ENCODE measurements at places on chromosomes 3 and 15.

DNA sequence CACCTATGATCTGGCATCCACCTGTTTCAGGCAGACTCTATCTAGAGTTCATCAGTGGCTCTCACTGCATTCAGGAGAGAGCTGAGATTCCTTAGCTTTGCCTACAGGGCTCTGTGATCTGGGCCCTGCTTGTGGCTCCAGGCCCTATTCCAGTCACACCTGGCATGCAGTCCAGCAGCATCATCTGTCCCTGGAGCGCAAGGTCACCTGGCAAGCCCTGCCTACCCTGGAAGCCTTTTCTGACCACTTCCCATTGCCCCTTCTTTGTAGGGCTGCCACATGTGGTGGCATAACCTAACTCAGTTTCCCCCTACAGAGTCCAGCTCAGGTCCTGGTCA is 115.1 kb upstream of the PLXNA1 start:
- no peak for DNase-seq

- no peak for DNase-seq
Measured at GRCh38 chr15:26098801-26099200, 235.7 kb upstream of the ATP10A start.

- DNase-seq, result no peak
Measured at GRCh38 chr3:116102037-116102436, 343.2 kb downstream of the LSAMP start.

DNA sequence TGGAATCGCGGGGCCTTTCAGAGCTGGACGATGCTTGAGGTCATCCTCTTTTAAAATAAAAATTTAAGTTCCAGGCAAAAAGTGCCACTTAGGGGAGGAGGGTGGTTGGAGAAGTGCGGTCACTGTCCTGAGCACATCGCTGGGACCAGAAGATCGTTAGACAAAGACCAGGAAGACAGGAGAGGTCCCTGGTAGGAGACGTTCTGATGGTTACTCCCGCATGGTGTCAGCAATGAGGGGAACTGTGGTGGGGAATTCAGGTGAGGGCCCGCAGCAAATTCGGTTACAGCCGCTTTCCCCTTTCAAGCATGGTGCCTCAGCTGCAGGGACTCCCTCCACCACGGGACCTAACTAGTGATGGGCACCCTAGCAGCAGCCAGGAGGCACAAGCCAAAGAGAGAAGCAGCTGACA is 1.0 kb upstream of the ISY1 start:
- DNase-seq, result peak; percentile 58

DNA sequence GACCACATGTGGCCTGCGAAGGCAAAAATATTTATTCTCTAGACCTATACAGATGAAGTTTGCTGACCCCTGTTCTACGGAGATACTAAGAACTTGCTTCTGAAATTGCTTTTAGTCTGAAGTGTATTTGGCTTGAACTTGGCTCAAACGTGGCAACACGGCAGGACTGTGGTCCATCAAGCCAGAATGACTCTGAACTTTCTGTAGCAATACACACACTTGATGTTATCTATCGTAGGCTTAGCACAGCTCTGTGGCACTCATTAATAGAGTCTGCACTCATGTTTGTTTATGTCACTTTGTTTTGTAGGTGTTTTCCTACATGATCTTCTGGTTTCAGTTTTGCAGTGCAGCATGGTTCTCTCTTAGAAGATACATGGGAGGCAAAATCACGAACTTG is 298.1 kb downstream of the ADAMTS17 start:
- no peak for DNase-seq

DNA sequence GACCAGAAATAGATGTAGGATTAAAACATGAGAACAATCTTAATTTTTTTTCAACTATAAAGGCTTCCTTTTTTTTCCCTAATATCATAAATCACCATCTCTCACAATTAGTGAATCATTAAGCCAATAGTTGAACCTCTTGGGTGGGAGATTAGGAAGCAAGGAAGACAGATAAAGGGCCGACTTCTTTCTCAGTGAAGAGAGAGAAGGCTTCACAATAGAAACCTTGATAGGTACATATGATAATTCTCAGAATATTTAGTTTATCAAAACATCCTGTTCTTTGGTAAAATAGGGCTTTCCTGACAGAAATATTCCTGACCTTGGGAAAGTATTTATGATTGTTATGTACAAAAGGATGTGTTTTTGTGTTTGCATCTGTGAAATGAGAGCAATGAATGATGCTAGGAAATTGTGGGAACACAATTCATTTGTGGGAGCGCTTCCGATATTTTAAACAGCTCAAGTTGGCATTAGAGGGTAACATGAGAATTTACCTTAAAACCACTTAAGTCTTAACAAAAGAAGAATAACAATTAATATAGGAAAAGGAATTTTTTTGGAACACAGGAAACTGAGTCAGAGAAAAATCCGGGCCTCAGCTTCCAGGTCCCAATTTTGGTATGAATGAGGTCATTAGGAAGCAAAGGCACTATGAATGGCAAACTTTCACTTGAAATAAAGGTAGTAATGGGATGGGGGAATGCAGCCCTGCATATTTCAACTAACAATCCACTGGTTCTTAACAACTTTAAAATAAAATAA is 263.2 kb upstream of the TGFBR2 start:
- DNase-seq, result no peak

DNA sequence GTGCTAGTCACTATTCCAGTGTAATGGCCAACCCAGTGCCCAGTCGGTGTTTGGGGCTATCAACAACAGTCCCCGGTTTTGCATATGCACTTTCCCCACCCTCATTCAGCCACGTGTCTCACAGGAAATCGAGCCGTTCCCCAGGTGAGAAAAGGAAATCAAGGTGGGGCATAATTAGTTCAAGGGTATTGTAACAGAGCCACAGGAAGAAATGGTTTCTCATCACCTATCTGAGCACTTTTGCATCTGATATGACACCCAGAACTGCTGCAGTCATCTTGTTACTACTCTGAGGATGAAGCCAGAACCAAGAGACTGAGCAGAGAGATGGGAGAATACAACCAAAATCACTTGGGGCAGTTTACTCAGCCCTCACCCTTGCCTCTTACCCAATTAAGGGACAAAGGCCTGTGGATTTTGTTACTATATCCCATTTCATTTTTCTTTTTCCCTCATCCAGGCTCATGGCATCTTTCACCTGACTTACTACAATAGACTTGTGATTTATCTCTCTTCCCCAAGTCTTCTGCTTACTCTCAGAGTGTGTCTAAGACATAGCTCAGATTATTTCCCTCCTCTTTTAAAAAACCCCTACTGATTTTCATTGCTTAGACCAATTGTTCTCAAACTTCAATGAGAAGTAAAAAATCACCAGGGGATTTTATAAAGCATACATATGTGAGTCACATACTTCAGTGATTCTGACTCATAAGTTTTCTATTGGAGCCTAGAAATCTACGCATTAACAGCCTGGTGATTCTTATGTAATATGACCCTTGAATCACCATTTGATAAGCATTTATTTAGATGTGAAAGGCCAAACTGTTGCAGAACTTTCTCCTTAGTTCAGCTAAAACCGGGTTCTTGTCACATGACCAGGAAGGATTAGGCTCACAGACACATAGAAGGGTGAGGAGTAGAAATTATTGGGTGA is 40.5 kb downstream of the TRAT1 start:
- peak; percentile 11 for DNase-seq

DNA sequence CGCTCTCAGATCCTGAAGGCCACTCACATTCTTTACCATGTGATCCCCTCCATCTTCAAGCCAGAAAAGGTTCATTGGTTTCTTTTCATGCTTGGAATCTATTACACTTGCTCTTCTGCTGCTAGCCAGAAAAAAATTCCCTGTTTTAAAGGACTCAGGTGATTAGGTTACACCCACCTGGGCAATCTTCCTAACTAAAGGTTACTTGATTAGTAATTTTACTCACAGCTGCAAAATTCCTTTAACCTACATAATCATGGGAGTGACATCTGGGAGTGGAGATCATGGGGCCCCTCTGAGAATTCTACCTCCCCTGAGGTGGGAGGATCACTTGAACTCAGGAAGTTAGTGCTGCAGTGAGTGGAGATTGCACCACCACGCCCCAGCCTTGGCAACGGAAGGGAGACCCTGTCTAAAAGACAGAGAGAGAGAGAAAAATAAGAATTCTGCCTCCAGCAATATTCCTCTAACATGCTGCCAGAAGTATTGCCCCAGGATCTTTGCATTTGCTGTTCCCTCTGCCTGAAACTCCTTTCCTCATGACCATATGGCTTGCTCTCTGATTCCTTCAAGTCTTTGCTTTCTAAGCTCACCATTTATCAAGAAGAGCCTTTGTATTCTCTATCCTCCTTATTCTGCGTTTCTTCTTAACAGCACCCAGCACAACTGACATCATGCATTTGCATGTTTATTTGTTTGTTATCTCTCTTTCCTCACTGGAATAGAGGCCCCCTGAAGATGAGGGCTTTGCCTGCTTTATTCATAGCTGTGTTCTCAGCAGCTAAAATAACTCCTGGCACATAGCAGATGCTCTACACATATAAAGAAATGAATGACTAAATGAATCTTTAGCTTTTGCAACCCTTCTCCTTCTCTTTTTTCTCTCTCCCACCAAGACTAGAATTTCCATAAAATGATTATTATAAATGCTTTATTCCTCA is 68.2 kb downstream of the EDEM1 start:
- DNase-seq, result no peak

DNA sequence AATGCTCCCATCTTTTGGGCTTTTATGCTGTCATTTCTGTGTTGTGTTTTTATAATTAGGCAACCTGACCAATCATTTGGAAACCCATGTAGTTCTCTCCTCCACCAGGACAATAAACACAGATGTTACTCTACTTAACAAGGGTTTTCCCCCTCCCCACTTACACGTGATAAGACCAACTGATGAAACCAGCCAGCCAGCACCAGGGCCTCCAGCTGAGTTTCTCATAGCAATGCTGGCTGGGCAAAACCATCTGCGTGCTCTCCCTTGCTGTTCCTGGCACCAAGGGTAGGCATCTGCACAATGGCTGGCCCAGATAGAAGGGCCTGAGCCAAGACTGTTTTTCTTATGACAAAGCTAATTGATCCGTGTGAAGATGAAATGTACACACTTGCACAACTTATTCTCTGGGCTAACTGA is 310.4 kb downstream of the PLCL2 start:
- no peak for DNase-seq

GRCh38 chr3:184417619-184418327 is 37.9 kb downstream of the CHRD start:
- DNase-seq, result peak; percentile 75

DNA sequence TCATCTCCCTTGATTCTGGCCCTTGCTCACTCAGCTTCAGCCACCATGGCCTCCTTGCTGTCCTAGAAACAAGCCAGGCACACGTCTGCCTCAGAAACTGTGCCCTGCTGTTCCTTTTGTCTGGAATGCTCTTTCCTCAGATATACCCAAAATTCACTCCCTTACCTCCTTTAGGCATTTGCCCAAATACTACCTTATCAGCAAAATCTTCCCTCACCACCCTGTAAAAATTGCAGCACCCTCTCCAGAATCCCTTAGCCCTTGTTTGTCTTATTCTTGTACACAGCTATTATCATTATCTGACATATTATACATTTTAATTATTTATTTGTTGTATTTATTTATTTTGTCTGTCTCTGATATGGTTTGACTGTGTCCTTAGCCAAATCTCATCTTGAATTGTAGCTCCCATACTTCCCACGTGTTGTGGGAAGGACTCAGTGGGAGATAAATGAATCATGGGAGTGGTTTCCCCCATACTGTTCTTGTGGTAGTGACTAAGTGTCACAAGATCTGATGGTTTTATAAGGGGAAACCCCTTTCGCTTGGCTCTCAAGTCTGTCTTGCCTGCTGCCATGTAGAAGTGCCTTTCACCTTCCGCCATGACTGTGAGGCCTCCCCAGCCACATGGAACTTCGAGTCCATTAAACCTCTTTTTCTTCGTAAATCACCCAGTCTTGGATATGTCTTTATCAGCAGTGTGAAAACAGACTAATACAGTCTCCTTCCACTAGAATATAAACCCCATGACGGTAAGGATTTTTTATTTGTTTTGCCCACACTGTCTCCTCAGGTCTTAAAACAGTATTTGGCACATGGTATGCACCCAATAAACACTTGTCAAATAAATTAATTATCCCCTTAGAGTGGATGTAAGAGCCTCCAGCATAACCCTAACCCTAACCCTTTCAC is 60.0 kb upstream of the STT3B start:
- DNase-seq, result no peak

- DNase-seq, result no peak
Measured at GRCh38 chr15:79496838-79497237, 64.7 kb downstream of the MINAR1 start.

DNA sequence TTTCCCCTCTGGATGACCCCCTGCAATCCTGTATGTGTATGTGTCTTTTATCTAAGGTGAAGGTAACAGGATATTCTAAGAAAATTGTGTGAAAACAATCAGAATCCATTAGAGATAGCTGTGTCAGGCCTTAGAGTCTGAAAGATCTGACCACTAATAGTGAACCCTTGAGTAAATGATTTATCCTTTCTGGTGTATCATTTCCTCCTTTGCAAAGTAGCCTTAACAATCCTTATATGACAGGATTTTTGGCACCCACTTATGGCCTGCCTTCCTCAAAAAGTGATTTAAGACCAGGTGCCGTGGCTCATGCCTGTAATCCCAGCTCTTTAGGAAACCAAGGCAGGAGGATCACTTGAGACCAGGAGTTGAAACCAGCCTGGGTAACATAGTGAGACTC is 110.2 kb downstream of the RBPMS2 start:
- DNase-seq, result no peak

GRCh38 chr3:71942432-71943187 is 157.7 kb upstream of the PROK2 start:
- no peak for DNase-seq

GRCh38 chr3:4845882-4846281 is 133.4 kb upstream of the BHLHE40 start:
- DNase-seq, result no peak

DNA sequence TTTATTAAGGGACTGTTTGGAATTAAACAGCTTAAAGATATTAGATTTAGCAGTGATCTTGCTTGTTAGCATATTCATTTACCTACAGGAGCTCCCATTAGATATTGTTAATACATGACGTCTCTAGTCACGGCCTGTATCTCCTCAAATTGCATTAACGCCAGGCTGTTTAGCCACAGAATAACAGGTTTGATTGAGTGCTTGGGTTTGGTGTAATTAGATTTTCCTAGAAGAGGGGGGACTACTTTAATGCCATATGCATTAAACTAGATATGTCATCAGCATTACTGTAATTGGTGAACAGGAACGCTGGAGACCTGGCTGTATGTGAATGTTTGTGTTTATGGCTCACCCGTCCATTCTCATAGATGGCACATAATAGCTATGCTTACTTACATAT is 841.4 kb upstream of the NR2F2 start:
- no peak for DNase-seq

- DNase-seq, result no peak
Measured at GRCh38 chr15:52532427-52532826, 3.7 kb upstream of the MYO5A start.

- no peak for DNase-seq
Measured at GRCh38 chr15:81880314-81880713, 165.5 kb downstream of the MEX3B start.

- DNase-seq, result no peak
Measured at GRCh38 chr15:96320703-96321638, 9.5 kb upstream of the NR2F2 start.

GRCh38 chr15:32670623-32671022 is 29.1 kb downstream of the SCG5 start:
- DNase-seq, result no peak

All from SW480 (cell line).